Activated CD4-positive, alpha-beta T cell treated with anti-CD3 and anti-CD28 coated beads, Interleukin-2, amount 50 U/mL, for 4 hours (primary cell): ENCODE measurements at places on chromosomes 3 and 15.
A peak's percentile ranks its signal among the peaks of the same experiment; 100 is the strongest.

- DNase-seq = no peak
Measured at GRCh38 chr3:14938954-14939353, 8.4 kb upstream of the NR2C2 start.

DNA sequence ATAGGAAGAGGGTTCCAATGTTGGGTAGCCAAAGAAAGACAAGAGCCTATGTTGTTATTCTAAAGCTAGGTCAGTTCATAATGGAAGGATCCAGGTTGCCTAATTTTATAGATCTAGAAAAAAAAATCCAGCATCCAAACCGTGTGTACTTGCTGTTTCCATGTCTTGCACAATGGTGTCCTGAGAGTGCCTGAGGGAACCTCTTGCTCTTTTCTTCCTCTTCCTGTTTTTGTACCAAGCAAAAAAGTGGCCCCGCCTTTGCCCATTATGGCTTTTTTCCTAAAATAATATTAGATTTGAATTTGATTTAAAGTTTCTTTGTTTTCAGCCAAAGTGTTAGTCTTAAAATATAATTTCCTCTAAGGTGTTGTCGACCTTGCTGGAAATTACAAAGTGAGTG lies 224.4 kb downstream of the RYR3 start:
- no peak for DNase-seq

DNA sequence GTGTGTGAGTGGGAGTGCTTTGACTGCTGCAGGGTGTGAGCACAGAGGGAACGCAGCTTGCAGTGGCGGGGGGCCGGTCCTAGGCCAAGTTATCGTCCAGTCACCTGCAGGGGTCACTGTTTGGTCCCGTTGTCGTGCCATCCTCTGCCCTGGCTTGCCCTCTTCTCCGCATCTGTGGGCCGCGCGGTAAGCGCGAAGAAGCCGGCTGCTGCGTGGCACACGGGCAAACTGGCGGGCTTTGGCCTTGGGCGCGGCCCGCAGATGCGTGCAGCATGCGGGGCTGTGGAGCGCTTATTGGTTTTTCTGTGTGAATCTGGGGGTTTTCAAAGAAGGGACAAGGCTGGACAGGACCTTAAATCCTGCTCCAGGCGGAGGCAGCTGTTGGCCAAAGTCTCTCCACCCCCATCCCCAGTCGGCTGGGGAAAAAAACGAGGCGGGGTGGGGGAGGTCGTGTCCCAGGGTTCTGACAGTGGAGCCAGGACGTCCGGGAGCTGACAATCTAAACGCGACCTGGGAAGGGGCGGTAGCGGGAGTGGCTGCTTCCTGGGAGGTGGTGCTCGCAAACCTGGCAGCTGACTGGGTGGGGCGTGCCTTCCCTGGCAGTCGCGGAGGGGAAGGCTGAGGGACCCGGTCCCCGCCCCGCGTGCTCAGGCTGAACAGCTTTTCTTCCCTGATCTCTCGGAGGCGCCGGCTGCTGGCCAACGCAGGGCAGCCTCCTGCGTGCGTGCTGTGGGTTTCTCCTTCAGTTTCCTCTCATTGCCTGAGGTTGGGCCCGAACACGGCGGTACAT lies 39.7 kb upstream of the VEPH1 start:
- no peak for DNase-seq

DNA sequence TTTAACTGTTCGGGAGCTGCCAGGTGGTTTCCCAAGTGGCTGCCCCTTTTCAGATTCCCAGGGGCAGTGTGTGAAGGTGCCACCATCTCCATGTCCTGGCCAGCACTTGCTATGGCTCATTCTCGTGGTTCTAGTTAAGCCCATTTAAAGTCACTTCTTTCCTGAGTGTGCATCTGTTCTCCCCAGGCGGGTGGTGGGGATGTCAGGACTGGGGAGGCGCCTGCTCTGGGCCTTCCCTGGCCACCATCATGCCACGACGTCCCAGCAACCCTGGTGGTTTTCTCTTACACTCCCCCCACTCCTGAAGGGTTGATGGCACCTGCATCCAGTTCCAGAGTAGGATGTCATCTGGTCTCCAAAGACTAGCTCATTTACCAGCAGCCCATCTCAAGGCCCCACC lies 56.8 kb upstream of the TAMM41 start:
- no peak for DNase-seq

DNA sequence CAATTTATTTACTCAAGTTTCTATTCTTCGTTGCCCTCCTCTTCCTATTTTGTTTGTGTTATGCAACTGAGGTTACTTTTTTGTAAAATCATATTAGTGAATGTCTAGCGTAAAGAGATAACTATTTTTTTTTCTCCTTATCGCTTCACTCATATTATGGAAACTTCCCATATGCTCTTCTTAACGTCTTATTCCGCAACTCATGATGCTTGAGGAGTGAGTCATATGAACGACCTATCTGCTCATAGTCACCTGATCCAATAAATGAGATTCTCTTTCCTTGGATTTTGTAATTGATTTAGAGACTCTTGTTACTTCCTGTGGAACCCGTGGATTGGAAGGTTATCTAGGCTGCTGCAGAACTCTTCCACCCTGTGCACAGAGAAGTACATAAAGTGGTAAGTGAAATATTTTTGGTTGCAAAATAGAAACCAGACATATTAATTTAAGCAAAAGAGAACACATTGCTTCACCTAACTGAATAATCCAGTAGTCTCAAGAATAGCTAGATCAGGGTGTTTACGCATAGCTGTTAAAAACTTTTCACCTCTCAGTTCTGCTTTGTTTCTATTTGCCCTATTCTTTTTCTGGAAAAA lies 719.3 kb upstream of the SGO1 start:
- no peak for DNase-seq

GRCh38 chr3:59559721-59560435 lies 510.1 kb upstream of the CFAP20DC start:
- DNase-seq = no peak

DNA sequence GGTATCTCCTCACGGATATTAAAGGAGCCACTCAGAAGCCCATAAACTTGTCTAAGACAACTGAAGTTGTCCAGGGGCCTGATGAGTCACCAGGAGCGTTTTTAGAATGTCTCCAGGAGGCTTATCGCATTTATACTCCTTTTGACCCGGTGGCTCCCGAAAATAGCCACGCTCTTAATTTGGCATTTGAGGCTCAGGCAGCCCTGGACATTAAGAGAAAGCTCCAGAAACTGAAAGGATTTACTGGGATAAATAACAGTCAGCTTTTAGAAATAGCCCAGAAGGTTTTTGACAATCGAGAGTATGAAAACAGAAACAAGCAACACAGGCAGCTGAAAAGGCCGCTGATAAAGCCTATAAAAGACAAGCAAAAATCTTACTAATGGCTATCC lies 4.1 kb downstream of the DET1 start:
- no peak for DNase-seq

DNA sequence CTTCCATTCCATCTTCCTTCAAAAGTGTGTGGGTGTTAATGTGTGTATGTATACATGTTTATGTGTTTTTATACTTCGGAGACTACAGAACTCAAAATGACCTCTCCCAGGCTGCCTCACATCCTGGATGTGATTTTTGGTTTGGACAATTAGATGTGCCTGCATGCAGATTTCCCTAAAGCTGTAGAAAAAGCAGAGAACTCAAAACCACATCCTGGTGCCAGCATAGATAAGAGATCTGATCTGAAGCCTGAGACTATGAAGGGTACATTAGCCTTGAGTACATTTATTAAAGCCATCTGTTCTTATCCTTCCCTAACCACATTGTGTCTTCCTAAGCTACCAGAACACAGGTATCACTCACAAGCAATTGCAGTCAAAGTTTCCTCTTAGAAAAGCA lies 319.4 kb upstream of the RASGRP1 start:
- no peak for DNase-seq

DNA sequence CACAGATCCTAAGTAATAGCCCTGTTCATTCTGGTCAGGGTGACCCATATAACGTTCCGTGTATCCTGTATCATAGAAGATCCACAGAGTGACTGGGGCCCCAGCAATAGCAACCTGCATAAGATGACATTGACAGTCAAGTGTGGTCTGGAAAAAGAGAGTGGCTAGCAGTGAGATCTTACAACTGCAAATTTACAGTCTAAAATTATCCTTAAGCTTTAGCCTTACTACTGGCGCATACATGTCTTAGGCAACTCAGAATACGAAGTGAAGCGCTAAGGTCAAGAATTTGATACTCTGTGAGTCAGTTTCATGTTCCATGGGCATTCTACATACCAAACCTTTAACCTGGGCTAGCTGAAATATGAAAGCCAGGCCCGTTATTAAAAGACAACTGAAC lies 29.2 kb upstream of the IGDCC4 start:
- no peak for DNase-seq

DNA sequence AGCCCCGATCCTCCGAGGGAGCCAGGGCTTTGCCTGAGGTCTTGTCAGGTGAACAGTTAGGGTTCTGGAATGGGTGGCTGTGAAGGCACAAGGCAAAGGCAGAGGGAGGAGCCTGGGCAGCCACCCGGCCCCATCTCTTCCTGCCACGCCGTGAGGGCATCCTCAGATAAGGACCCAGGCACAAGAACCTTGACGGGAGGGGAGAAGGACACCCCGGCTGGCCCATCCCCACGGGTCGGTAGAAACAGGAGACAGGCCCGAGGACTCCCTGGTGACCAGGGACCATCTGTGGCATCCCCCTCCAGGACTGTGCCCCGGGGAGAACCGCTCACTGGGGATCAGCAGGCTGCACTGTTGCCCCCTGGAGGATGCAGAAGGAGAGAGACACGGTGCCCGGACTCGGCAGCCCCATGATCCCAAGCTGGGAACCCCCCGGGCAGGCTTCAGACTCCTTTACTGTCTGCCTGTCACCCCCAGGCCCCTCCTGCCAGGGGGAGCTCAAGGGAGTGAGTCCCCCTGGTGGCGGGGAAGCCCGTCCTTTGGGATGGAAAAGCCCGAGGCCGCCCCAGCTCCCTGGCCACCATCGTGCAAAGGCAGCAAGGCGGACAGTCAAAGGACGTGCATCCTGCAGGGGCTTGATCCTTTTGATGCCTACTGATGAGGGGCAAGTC lies 12.3 kb upstream of the PCSK6 start:
- peak; percentile 34 for DNase-seq

GRCh38 chr3:176873261-176873660 lies 324.0 kb downstream of the TBL1XR1 start:
- DNase-seq = no peak

- no peak for DNase-seq
Measured at GRCh38 chr3:46100812-46101211, 73.5 kb upstream of the XCR1 start.

DNA sequence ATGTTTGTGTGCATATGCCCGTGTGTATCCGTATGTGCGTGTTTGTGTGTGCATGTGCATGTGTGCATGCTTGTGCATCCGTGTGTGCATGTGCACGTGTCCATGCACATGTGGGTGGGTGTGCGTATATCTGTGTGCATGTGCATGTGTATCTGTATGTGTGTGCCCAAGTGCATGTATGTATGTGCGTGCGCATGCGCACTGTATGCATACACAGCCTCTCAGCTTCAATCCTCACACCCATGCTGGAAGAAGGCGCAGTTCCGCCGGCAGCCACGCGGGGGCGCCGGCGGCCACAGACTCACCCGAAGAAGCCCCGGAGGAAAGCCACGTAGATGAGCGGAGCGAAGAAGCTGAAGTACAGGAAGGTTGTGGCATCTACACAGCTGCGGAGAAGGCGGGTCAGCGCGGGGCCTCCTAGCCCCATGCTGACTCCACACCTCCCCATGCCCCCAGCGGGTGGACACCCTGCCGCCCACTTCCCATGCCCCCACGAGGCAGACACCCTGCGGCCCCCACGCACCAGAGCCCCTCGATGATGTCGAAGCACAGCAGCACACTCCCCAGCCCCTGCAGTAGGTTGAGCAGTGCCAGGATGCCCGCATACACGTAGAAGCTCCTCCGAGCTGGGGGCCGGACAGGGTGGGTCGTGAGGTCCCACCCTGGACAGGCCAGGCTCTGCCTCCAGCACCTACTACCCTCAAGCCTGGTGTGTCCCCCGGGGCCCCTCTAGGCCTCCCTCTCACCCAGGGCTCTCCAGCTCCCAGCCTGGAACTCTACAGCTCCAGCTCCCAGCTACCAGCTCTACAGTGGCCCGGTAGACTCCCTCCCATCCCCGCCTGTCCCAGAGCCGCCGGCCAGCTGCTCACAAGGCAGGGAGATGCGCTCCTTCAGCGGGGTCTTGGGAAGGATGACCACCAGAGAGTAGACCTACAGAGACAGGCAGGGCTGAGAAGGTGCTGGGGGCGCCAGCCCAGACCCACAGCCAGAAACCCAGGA lies 15.4 kb downstream of the TPRA1 start:
- peak; percentile 78 for DNase-seq

DNA sequence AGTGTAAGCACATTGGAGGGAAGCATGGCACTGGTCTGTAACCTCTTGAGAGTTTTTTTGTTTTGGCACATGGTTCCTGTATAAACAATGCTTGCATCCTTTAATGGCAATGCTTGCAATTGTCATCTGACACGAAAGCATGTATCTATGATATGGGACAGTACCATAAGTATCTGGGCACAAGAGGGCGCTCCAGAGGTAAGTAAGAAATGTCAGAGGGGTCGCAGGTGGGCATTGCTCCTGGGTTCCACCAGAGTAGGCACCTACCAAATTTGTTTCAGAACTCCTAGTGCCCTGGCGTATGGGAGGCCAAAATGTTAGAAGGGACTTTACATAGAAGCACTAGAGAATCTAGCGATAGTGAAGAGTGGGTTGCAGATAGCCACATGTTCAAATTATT lies 58.7 kb upstream of the BCHE start:
- no peak for DNase-seq

DNA sequence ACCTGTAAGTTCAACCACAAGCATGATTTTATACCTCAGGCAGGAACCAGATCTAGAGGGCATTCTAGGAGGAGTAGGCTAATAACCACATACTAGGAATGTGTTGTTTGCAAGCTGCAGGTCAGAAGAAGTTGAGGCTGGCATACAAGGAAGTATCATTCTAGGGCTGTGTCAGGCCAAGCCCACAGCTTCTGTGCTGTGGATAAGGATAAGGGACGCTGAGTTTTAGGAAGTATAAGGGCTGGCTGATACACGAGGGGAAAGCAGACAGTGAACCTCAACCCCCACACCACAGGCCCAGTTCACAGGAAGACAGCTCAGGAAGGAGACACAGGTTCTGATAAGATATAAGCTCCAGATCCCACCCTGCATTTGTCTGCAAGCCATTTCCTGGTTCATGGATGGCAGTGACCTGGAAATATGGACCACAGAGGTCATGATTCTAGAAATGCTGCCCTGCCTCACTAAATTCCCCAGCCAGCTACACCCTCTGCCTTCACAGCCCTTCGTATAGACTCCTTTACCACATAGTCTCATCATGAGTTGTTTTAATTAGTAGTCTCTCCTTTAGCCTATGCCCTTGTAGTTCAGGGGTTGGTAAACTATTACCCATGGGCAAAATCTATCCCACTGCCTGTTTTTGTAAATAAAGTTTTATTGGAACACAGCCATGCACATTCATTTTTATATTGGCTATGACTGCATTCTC lies 260.7 kb downstream of the OPA1 start:
- no peak for DNase-seq

DNA sequence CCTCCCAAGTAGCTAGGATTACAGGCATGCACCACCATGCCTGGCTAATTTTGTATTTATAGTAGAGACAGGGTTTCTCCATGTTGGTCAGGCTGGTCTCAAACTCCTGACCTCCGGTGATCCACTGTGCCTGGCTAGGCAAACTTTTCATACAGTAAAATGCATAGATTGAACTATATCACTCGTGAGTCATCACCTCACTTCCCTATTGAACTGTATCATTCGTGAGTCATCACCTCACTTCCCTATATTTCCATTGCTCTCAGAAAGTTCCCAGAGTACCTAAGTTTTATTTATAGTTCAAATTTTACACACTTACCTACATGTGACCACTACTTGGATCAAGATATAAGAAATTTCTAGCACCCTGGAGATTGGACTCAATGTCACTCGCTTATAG lies 73.6 kb upstream of the ACAD9 start:
- DNase-seq = no peak

GRCh38 chr3:119148493-119149180 lies 2.7 kb downstream of the TEX55 start:
- no peak for DNase-seq
